ENCODE measurements at places on chromosomes 6 and 20. TPM values are rescaled to one million over a fixed set of nuclear protein-coding genes. Genes with fewer than 3 reads are reported as not detected.

- no peak for DNase-seq
Measured at GRCh38 chr20:25323496-25324246, 67.0 kb downstream of the ABHD12 start.

DNA sequence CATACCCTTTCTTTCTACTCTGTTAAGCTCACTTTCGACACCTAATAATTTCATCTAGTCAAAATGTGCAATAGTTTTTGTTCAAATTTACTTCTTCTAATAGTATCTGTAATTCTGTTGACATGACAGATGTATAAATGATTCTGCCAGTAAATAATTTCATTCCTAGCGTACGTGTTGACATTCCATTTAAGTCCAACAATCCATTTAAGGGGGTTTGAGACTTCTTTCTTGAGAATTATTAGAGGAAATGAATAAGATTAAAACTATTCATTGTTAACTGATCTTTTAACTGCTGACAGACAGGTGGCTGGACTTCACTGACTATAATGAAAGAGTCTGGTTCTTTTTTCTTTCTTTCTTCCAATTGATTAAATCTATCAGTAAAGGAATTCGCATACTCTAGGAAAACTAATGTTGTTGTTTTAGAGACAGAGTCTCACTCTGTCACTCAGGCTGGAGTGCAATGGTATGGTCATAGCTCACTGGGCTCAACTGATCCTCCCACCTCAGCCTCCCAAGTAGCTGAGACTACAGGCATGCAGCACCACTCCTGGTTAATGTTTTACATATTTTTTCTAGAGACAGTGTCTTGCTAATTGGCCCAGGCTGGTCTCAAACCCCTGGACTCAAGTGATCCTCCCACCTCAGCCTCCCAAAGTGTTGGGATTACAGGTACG, 55.9 kb downstream of the MAP3K5 start:
- no peak for DNase-seq

The CD83 gene
- 3.6 TPM for total RNA-seq

DNA sequence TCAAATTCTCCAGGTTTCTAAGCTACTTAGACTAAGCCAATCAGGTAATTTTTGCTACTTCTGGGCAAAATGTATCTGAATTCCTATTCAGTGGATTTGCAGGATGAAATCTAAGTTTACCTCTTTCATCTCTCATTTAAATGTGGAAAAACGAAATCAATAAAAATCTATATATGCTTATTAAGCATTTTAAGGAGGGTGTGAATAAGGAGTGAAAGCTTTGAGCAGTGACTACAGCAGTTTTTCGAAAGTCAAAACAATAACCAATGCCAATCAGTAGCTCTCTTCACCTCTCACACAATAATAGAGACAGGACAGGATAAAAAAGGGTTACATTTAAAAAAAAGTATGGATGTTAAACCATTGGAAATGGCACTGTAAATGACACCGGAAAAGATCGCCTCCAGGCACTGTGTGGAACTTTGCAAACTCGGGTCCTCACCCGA, 476 bp upstream of the BCKDHB start:
- DNase-seq = no peak

- no peak for DNase-seq
Measured at GRCh38 chr6:158069800-158070195, 88.1 kb downstream of the SYNJ2 start.

- peak; percentile 67 for DNase-seq
Measured at GRCh38 chr6:100300221-100300736, 164.4 kb downstream of the SIM1 start.

- peak; percentile 70 for DNase-seq
Measured at GRCh38 chr20:18056174-18057100, 1.3 kb downstream of the OVOL2 start.

DNA sequence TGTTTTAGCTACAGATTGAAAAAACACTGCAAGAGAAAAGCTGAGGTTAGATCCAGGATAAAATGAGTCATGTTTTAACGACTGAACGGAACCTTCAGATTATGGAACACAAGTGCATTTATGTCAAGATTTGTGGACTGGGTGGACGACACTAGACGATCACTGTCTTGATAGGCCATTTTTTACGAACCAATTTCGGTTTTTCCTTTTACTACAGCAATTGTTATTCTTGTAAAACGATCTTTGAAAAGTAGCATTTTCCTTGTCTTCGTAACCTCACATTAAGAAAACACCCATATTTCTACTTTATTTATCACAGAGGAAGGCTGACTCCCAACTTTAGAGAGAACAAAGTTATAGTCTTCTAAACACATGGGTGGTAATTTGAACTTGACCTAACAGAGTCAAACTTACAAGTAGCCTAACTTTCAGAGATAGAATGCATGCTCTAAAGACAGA, 294.2 kb upstream of the TCF21 start:
- no peak for DNase-seq

GRCh38 chr6:106244521-106244920, 81.0 kb downstream of the ATG5 start:
- no peak for DNase-seq

- DNase-seq = no peak
Measured at GRCh38 chr6:157798851-157799250, 24.2 kb upstream of the SNX9 start.

- peak; percentile 38 for DNase-seq
Measured at GRCh38 chr6:88780714-88781389, 182.6 kb downstream of the RNGTT start.

DNA sequence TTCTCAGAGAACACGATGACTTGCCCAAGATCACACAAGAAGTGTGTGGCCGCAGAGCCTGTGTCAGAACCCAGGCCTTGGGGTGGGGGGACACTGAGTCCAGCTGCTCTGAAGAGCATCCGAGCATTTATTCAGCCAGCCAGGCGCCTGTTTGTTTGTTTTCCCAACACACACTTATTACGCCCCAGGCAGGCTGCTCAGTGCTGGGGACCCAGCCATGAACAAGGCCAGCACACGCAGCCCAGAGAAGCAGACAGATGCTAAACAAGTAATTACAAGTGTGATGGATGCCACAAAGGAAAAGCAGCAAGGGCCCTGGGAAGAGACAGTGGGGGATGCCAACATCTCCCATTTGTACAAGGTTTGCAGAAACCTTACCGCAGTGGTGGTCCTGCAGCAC, 19.4 kb upstream of the SIRPA start:
- DNase-seq = no peak

DNA sequence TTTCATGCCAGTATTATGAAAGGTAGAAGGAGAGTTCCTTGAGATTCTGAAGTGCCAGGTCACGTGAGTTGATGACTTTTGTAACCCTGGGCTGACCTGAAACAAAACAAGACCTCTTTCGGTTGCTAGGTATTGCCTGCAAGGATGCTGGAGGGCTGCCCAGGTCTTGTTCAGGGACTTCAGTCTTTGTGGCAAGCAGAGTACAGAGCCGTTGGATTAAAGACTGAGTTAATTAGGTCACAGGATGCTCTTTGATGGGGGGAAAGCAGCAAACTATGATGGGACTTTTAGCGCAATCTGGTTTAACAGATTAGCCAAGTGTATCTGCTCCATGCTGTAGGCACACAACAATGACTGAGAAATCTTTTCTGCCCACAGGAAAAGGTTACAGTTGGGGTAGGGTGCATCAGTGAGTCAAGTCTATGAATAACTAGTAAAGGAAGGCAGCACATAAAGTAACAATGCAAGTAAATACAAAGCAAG, 12.8 kb upstream of the ELOVL5 start:
- no peak for DNase-seq

GRCh38 chr6:36130667-36131510, 576 bp downstream of the MAPK13 start:
- peak; percentile 71 for DNase-seq

The DUSP15 gene
- not detected for total RNA-seq

DNA sequence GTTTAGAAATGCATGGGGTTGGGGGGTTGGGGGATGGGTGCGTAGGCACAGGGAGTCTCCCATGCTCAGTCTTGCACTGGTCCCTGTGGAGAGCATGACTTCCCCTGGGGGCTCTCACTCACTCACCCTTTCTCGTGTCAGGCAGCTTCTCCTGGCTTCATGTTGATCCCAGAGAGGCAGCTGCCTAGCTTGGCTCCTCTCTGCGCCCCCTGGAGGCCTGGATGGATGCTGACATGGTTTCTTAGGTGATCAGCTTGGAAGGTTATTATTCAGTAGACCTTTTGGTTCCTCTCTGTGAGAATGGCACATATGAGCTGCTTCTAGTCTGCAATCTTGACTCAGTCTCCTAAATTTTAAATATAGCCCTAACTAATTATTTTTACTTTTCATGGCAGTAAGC, 109.3 kb upstream of the FAM83B start:
- no peak for DNase-seq

DNA sequence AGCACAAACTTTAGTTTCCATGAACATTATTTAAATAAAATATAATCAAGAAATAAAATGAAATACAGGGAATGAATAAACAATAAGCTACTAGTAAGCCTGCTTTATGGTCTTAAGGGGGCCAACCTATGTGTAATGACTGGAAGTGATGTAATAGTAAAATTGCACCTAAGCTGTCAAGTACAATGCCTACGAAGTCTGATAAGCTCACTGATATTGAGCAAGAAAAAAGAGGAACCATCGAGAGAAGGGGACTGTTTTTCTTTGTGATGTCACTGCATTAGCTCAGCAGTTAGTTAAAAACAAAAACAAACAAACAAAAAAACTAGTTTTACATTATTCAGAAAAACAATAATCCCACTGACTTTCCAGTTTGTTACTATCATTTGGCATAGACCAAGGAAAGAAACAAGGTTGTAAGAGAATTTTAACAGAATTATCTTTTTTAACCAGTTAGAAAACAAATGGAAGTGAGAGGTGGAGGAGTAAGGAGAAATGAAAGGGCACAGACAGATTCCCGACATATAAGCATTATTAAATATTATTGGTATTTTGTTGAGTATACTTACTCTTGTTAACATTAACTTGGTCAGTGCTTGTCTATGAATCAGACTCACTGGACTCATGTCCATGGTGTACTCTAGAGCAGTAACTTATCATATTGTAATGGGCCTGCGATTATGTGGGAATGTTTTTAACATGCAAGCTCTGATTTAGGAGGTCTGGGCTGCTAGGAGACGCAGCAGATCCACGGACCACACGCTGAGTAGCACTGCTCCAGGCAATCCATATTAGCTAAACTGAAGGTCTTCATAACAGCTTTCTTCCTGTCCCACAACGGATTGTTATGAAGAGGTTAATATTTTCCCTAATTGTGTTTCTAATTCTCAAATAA, 99.6 kb upstream of the HMGCLL1 start:
- DNase-seq = no peak

- no peak for DNase-seq
Measured at GRCh38 chr6:67190733-67191132, 1444.3 kb upstream of the ADGRB3 start.

The FAM162B gene
- total RNA-seq = not detected

DNA sequence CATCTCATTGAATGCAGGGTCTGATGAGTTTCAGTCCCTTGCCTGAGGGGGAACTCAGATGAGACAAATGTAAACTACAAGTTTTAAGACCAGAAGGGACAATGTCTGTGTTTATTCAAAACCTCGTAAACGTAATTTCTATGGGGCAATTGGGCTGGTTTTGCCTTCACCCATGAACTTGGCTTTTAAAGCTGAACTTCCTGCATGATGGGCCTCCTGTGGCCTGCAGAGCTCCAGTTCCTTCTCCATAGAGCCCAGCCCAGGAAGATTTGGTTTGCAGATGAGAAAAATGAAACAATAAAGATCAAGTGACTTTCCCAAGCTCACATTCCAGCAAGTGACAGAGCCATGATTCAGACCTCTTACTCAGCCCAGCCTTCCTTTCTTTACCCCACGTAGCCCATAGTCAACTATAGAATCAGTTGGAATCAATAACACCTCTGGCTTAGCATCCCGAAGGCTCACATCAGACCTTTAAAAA, 612.3 kb downstream of the UTRN start:
- DNase-seq = peak; percentile 61

The TRIM40 gene
- not detected for total RNA-seq

The DEFB132 gene
- not detected for total RNA-seq

DNA sequence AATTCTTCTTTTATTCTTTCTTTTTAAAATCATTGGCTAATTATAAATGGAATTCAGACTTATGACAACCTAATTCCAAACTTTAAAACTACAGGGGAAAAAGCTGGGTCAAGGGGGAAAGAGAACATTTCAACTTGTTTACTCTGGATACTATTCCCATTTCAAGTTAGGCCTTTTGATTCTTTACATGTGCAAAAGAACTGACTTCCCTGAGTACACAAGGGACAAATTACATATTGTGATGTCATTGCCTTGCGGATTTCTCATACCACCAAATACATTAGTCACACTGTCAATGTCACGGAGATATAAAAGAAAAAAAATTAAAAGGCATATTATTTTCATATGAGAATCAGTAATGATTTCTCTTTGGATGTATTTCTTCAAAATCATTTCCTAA, 96.5 kb upstream of the TBX18 start:
- DNase-seq = no peak

The TNXB gene
- 15.1 TPM for total RNA-seq

The FNDC11 gene
- total RNA-seq = 10.6 TPM

Data from PC-9 (cell line).